ENCODE measurements at places on chromosomes 3 and 15. TPM values are rescaled to one million over a fixed set of nuclear protein-coding genes. Genes with fewer than 3 reads are reported as not detected.
A peak's percentile ranks its signal among the peaks of the same experiment; 100 is the strongest.

- DNase-seq: no peak
- peak overlapping the region; percentile 21 for H3K27ac ChIP-seq
- no peaks in the 10 kb centered on the region for H3K36me3 ChIP-seq
- no peak overlapping the region for H3K4me3 ChIP-seq
Observed at GRCh38 chr15:52328680-52329079, 33.1 kb upstream of the MYO5C start.

DNA sequence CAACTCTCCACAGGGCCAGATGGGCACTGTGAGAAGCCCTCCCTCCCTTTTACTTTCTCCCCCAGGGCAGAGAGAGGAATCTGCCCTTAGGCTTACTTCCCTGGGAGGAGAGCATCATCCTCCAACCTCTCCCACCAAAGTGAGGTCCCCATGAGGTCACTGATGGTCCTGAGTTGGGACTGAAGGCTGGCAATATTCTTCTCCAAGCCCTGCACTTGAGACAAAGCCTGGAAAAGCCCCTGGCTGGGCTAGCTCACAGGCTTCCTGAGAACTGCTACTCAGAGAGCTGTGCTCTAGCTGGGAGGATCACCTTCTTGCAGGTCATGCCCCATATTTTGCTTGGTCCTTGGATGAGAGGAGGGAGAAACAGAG is 110.0 kb upstream of the MEF2A start:
- H3K36me3 ChIP-seq: no peaks in the 10 kb centered on the region
- no peaks in the 10 kb centered on the region for H3K27me3 ChIP-seq
- no peak overlapping the region for H3K4me3 ChIP-seq
- DNase-seq: no peak
- H3K4me1 ChIP-seq: peaks cover 26% of the 10 kb centered on the region

Gene ACVR2B
- 9.1 TPM for total RNA-seq

DNA sequence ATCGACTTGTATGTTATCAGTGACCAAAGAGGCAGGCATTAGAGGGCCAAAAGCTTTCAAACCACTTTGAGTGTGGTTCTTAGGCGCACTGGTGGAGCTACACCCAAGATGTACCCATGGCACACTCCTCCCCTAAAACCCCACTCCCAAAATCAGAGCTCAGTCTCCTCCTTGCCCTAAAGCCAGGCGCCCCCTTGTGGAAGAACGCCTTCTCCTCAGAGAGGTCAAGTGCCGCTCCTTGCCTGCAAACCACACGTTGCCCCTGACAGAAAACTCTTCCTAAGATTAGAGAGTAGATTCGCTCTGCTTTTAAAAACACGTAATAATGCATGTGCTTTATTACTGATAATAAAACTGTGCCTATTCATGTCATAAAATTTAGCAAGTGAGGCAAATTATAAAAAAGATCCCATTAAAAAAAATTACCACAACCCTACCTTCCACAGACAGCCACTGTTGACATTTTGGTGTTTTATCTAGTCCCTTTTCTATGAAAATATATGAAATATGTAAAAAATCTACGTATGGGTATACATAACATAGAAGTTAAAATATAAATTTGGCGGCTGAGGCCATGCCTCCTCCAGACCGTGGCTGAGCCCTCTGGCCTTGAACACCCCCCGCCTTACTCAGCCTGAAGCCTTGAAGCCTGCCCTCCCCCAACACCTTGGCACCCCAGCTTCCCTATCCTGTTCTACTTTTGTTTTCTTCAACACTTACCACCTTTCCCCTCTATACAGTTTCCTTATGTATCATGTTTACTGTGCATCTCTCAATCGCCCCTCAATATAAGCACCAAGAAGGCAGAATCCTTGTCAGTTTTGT is 33.5 kb downstream of the BCL2L10 start:
- no peak overlapping the region for H3K4me3 ChIP-seq
- no peaks in the 10 kb centered on the region for H3K27me3 ChIP-seq
- peaks cover 43% of the 10 kb centered on the region for H3K4me1 ChIP-seq
- peak; percentile 89 for DNase-seq
- H3K36me3 ChIP-seq: no peaks in the 10 kb centered on the region

Gene REC114
- not detected for total RNA-seq

DNA sequence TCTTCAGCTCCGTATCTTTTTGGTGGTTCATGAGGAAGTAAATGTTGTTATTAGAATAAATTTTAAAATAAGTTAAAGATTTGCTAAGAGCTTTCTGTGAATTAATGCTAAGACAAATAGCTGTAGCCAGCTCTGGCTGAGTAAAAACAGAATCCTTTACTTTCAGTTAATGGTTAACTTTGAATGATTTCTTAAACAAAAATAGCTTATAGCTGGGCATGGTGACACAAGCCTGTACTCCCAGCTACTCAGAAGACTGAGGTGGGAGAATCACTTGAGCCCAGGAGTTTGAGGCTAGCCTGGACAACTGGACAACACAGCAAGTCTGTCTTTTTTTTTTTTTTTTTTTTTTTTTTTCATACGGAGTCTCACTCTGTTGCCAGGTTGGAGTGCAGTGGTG is 25.0 kb downstream of the TCAIM start:
- H3K27me3 ChIP-seq: no peaks in the 10 kb centered on the region
- DNase-seq: no peak
- no peak overlapping the region for H3K4me3 ChIP-seq
- H3K4me1 ChIP-seq: no peaks in the 10 kb centered on the region
- H3K27ac ChIP-seq: no peak overlapping the region

GRCh38 chr3:25288413-25288812 is 139.7 kb upstream of the RARB start:
- H3K27me3 ChIP-seq: no peaks in the 10 kb centered on the region
- no peak overlapping the region for H3K4me3 ChIP-seq
- no peaks in the 10 kb centered on the region for H3K4me1 ChIP-seq
- H3K36me3 ChIP-seq: no peaks in the 10 kb centered on the region
- no peak overlapping the region for H3K27ac ChIP-seq
- DNase-seq: no peak

GRCh38 chr15:39139431-39140059 is 441.3 kb upstream of the THBS1 start:
- H3K27ac ChIP-seq: no peak overlapping the region
- no peaks in the 10 kb centered on the region for H3K36me3 ChIP-seq
- no peaks in the 10 kb centered on the region for H3K27me3 ChIP-seq
- DNase-seq: no peak
- no peak overlapping the region for H3K4me3 ChIP-seq

Gene CYB561D2
- total RNA-seq: 16.1 TPM

Gene SHF
- 11.7 TPM for total RNA-seq

GRCh38 chr3:23002151-23002550 is 201.0 kb upstream of the UBE2E2 start:
- DNase-seq: no peak
- H3K27ac ChIP-seq: no peak overlapping the region
- no peak overlapping the region for H3K4me3 ChIP-seq
- no peaks in the 10 kb centered on the region for H3K27me3 ChIP-seq
- no peaks in the 10 kb centered on the region for H3K4me1 ChIP-seq

- peak; percentile 9 for DNase-seq
- H3K27me3 ChIP-seq: peaks cover 51% of the 10 kb centered on the region
- peak within 1 kb of the TSS; percentile 89 for H3K4me3 ChIP-seq
- peak within 1 kb of the TSS; percentile 55 for H3K27ac ChIP-seq
- peaks cover 27% of the 10 kb centered on the region for H3K4me1 ChIP-seq
Observed at GRCh38 chr3:45145681-45146614, at the start of gene CDCP1. TSS of gene CDCP1 (minus strand) at chr3:45146378. CDS start at chr3:45146287, 91 bp downstream.

Gene GOLGA8J
- not detected for total RNA-seq

Gene BOC
- total RNA-seq: 0.19 TPM

GRCh38 chr3:138408751-138409570 is 25.5 kb upstream of the ESYT3 start:
- no peak overlapping the region for H3K27ac ChIP-seq
- no peak for DNase-seq
- H3K27me3 ChIP-seq: peaks cover 35% of the 10 kb centered on the region
- H3K36me3 ChIP-seq: no peaks in the 10 kb centered on the region
- H3K4me1 ChIP-seq: no peaks in the 10 kb centered on the region

Gene TMEM266
- total RNA-seq: not detected

- DNase-seq: no peak
- H3K4me3 ChIP-seq: peak overlapping the region; percentile 33
- no peaks in the 10 kb centered on the region for H3K36me3 ChIP-seq
- H3K4me1 ChIP-seq: peaks cover 7% of the 10 kb centered on the region
Observed at GRCh38 chr15:83092309-83092976, 15.0 kb upstream of the TM6SF1 start.

GRCh38 chr15:68650901-68651709 is 72.3 kb downstream of the CORO2B start:
- no peaks in the 10 kb centered on the region for H3K36me3 ChIP-seq
- peaks cover 6% of the 10 kb centered on the region for H3K27me3 ChIP-seq
- no peak overlapping the region for H3K4me3 ChIP-seq
- DNase-seq: peak; percentile 64
- H3K27ac ChIP-seq: no peak overlapping the region
- H3K4me1 ChIP-seq: no peaks in the 10 kb centered on the region

Gene SPINK8
- total RNA-seq: not detected

Gene SLC38A3
- total RNA-seq: not detected

DNA sequence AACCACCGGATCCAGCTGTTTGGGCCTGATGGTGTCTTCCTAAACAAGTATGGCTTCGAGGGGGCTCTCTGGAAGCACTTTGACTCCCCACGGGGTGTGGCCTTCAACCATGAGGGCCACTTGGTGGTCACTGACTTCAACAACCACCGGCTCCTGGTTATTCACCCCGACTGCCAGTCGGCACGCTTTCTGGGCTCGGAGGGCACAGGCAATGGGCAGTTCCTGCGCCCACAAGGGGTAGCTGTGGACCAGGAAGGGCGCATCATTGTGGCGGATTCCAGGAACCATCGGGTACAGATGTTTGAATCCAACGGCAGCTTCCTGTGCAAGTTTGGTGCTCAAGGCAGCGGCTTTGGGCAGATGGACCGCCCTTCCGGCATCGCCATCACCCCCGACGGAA is 60.1 kb upstream of the CCR4 start:
- H3K27me3 ChIP-seq: peaks cover 51% of the 10 kb centered on the region
- no peak overlapping the region for H3K27ac ChIP-seq
- no peak for DNase-seq
- no peaks in the 10 kb centered on the region for H3K4me1 ChIP-seq

GRCh38 chr3:63942528-63942927 is 30.3 kb upstream of the SCAANT1 start:
- H3K27ac ChIP-seq: peak overlapping the region; percentile 72
- peaks cover 14% of the 10 kb centered on the region for H3K36me3 ChIP-seq
- H3K4me1 ChIP-seq: peaks cover 50% of the 10 kb centered on the region
- no peaks in the 10 kb centered on the region for H3K27me3 ChIP-seq
- H3K4me3 ChIP-seq: no peak overlapping the region
- DNase-seq: no peak

DNA sequence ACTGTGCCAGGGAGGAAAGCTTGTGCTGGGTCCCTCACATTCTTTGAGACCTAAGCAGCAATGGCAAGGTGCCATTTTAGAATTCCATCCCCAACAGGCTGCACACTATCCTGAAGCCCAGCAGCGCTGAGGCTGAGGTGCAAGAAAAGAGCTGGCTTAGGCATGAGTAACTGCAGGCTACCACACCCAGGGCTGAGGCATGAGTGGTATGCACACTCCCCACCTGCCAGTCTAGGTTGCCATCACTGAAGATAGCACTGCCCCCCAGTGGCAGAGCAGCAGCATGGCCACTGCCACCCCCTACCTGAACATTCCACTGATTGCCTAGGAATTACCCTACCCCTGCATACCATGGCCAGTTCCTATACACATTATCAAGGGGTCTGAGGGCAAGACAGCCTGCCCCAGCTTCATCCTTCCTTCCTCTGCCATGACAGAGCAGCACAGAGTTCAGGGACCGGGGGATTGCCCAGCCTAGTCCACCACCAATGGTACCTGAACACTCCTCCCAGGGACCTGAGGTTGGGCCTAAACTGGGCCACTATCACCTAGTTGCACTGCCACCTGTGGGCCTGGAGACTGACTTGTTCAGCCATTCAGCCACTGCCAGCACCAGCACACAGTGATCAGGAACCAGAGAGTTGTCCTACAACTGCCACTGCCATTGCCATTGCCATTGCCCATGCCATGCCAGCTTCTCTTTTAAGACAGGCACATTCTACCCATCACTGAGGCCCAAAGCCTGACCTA is 129.8 kb downstream of the SATB1 start:
- H3K27me3 ChIP-seq: no peaks in the 10 kb centered on the region
- no peaks in the 10 kb centered on the region for H3K4me1 ChIP-seq
- H3K36me3 ChIP-seq: peaks cover 19% of the 10 kb centered on the region
- no peak overlapping the region for H3K4me3 ChIP-seq

- no peak overlapping the region for H3K4me3 ChIP-seq
- H3K27me3 ChIP-seq: peaks cover 5% of the 10 kb centered on the region
- H3K27ac ChIP-seq: no peak overlapping the region
- no peaks in the 10 kb centered on the region for H3K4me1 ChIP-seq
Observed at GRCh38 chr15:71272932-71273331, 157.7 kb downstream of the THSD4 start.

Gene ATP13A5
- total RNA-seq: not detected

Gene GABRG3
- total RNA-seq: not detected

Gene COL6A6
- not detected for total RNA-seq

Gene TPRG1
- total RNA-seq: 25.3 TPM

DNA sequence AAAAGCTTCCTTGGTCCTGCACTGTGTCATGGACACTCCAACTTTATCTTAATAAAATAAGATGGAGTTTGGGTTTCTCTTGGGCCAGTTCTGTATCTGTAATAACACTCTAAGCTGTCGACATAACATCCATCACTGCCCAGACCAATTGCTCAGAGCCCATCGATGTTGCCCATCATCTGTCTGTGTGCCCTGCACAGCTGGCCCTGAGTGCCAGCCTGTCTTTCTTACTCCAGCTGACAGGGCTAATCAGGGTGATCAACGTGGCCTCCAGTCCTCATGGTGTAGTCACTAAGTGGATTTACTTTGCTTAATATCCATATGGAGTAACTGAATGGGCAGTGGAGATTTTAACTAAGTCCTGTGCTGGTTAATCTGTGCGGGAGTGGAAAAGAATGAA is 419.8 kb upstream of the TPM1 start:
- H3K4me3 ChIP-seq: no peak overlapping the region
- DNase-seq: no peak
- H3K27ac ChIP-seq: no peak overlapping the region

Gene TRAIP
- 47.2 TPM for total RNA-seq

DNA sequence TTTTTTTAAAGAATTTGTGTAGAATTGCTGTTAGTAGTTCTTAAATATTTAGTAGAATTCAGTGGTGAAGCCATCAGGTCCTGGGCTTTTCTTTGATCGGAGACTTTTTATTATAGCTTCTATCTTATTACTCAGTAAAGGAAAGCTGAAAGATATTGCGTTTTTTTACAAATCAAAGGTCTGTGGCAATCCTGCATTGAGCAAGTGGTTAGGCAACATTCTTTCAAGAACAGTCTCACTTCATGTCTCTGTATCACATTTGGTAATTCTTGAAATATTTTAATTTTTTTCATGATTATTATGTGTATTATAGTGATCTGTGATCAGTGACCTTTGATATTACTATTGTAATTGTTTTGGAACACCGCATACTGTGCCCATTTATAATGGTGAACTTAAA is 140.8 kb downstream of the UNC13C start:
- no peaks in the 10 kb centered on the region for H3K27me3 ChIP-seq
- no peaks in the 10 kb centered on the region for H3K36me3 ChIP-seq
- H3K4me1 ChIP-seq: no peaks in the 10 kb centered on the region
